A549 treated with Mapracorat at 1 μM for 4 hours (cell line): ENCODE measurements at places on chromosomes 3 and 15. TPM values are rescaled to one million over a fixed set of nuclear protein-coding genes. Genes with fewer than 3 reads are reported as not detected.

WDR72 gene
- 6.0 to 7.3 TPM (median 6.9 TPM) in 5 replicates for total RNA-seq

GOLGA6A gene
- 0.07 to 0.26 TPM (median 0.10 TPM) in 5 replicates for total RNA-seq

CMC1 gene
- total RNA-seq: 45.0 to 48.4 TPM (median 46.1 TPM) in 5 replicates

ADAMTS9 gene
- total RNA-seq: 0.49 to 0.96 TPM (median 0.62 TPM) in 5 replicates

ISG20 gene
- total RNA-seq: 32.2 to 42.8 TPM (median 42.0 TPM) in 5 replicates

ZNF660 gene
- not detected in 5 replicates for total RNA-seq

GPR87 gene
- total RNA-seq: 2.1 to 2.6 TPM (median 2.3 TPM) in 5 replicates

FAM3D gene
- total RNA-seq: not detected in 5 replicates

RBPMS2 gene
- total RNA-seq: 6.6 to 9.4 TPM (median 8.3 TPM) in 5 replicates

CNTN6 gene
- total RNA-seq: not detected in 5 replicates

ZFAND6 gene
- 96.4 to 118 TPM (median 99.9 TPM) in 5 replicates for total RNA-seq
